ENCODE measurements at places on chromosomes 4 and X.
A peak's percentile ranks its signal among the peaks of the same experiment; 100 is the strongest.

GRCh38 chrX:42739258-42739657, 38.7 kb downstream of the PPP1R2C start:
- peak; percentile 39 for DNase-seq

- no peak for DNase-seq
Measured at GRCh38 chr4:70768301-70768948, 46.7 kb downstream of the RUFY3 start.

DNA sequence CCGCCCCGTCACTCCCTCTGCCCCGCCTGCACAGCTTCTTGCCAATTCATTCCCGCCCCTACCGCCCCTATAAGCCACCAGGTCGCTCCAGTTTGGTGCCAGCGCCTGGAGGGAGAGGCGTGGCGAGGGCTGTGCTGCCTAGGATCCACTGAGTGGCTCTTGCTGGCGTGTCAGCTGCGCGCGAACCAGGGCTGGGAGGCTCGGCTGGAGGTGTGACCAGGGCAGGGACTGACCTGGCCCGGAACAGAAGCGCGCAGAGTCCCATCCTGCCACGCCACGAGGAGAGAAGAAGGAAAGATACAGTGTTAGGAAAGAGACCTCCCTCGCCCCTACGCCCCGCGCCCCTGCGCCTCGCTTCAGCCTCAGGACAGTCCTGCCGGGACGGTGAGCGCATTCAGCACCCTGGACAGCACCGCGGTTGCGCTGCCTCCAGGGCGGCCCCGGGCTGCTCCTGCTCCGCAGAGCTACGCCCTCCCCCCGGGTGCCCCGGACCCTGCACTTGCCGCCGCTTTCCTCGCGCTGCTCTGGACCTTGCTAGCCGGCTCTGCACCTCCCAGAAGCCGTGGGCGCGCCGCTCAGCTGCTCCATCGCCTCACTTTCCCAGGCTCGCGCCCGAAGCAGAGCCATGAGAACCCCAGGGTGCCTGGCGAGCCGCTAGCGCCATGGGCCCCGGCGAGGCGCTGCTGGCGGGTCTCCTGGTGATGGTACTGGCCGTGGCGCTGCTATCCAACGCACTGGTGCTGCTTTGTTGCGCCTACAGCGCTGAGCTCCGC, at the start of gene GPR78:
Gene GPR78 (plus strand): TSS at position 72 of the 773 bp plus-strand sequence. CDS start 591 bp downstream, at position 663.
- DNase-seq = peak; percentile 12

GRCh38 chr4:104010722-104011121, 290.9 kb upstream of the TACR3 start:
- DNase-seq = no peak

DNA sequence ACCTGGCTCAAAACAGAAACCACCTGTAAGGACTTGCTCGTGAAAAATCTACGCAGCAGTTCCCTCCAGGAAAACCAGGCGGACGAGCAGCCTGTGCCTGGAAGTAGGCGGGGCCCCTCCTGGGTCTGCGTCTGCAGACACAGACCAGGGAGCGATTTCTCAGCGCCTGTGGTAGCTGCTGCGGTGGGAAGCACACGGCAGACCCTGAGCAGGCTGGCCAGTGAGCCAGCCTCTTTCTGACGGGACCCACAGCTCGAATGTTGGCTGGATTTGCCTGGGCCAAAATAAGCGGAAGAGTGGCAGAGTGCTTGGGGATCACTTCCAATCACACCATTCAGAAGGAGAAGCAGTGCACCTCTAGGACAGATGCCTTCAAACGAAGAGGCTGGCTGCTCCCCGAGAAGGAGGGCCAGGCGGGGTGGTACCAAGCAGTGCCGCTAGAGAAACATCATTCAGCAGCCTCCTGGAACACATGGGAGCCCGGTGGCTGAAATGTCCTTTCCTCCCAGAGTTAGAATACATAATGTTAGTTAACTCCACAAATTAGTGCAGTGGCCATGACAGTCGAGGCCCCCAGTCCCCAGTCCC, 85.9 kb downstream of the GATB start:
- no peak for DNase-seq

GRCh38 chrX:94676285-94676684, 1002.3 kb downstream of the FAM133A start:
- no peak for DNase-seq

DNA sequence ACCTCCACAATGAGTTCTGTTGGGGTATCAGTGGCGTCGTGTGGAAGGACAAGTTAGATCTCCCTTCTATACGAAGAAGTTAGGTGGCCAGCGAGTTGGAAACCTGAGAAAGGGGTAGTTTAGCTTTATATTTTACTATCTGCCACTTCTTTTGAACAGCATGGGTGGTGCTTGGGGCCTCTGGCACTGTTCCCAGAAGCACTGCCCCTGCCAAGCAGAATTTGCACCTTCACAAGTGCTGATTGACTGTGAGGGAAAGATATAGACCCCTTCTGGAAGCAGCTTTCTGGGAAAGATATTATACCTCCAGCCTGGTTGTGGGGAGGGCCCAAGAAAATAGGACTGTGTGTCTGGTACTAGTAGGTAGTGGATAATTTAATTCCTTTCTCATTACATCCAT, 246.9 kb downstream of the FBXO8 start:
- no peak for DNase-seq

DNA sequence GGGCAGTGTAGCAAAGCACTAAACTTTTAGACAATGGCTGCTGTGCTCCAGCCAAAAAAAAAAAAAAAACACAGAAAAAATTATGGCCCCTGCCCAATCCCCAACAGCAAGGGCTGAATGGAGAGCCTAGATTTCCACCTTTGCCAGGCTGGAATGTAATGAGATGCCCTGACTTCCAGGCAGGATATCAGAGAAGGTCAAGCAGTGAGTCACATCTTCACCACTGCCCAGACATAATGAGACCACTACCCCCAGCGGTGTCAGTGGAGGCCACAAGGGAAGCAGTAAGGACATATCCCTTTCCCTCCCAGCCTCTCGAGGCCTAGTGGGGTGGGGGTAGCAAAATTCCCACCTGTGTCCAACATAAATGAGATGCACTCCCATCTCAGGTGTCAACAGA, 216.3 kb upstream of the LEF1 start:
- DNase-seq = no peak

DNA sequence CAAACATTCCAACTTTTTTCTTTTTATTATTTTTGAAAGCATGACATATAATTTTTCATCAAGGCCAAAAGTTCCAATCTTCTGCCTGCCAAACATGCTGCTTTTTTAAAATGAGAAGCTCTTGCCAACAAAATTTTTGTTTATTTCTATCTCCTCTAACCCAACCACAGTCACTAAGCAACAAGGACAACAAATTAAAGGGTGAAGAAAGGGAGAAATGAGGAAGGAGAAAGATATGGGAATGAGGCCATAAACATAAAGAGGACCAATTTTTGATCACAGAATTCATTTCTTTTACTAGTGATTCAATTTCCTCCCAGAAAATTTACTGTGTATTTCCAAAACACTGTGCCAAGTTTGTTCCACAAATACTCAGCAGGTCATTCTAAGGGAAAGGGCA, 537.0 kb upstream of the DIAPH2 start:
- no peak for DNase-seq

DNA sequence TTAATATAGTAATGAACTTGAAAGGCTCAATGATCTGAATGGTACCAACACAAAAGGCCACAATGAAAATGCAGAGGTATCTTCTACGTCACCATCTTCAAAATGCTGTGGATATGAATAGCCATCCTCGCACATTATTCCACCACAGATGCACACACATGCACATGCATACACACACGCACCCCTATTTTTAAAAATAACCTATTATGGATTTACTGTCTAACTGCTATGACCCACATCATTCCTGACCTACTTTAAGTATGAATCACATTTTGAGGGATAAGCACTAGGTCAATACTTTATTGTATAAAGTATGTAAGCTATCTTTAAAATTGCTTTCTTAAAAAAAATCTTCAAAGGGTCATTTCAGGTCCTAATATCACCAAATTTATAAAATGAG, 24.4 kb upstream of the CORIN start:
- no peak for DNase-seq

DNA sequence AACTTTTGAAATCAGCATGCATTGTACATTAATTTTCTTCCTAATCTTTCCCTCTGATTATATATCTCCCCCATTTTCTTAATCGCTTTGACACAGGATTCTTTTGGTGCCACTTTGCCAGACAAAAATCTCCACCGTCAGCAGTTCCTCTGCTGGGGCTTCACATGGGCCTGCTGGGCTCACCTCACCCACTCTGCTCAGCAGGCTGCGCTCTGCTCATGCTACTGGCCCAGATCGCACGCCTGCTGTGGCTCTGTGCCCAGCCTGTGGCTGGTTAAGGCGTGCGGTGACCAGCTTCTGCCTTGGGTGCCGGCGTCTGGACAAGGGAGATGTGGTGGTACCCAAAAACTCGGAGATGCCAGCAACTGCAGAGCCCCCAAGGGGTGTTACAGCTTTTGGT, 31.1 kb downstream of the UCHL1 start:
- DNase-seq = no peak
